Stomach (tissue), 19 donors: ENCODE measurements at places on chromosomes 12 and 14. TPM values are rescaled to one million over a fixed set of nuclear protein-coding genes. Genes with fewer than 3 reads are reported as not detected.

The BMP4 gene
- total RNA-seq: 76.4 TPM

The DCN gene
- total RNA-seq: 316 TPM

The KRT6A gene
- 56.6 TPM for total RNA-seq

The SALL2 gene
- not detected for total RNA-seq

The HOXC6 gene
- not detected for total RNA-seq

DNA sequence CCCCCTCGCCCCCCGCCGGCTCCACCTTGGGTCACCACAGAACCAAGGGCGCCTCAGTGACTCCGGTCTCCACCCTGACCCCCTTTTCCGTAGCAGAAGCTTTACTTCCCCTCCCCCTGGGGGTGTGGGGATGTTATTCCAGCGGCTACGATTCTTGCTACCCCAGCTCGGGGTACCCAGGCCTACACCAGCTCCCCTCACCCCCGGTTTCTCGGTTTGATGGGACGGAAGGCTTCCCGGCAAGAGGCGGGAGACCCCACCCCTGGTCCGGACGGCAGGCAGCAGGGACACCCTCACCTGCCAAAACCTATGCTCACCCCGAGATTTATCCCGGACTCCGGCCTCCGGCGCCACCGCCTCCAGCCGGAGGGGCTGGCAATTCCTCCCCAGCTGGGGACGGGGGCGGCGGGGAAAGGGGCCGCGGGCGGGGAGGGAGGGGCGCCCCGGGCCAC lies 619 bp downstream of the RAB15 start:
- H3K36me3 ChIP-seq: no peaks in the 10 kb centered on the region
- H3K27ac ChIP-seq: no peak overlapping the region
- peaks cover 12% of the 10 kb centered on the region for H3K27me3 ChIP-seq
- H3K4me3 ChIP-seq: peak overlapping the region; percentile 62

GRCh38 chr12:3200032-3200617 lies 122.9 kb downstream of the TSPAN9 start:
- H3K4me1 ChIP-seq: peaks cover 29% of the 10 kb centered on the region
- H3K36me3 ChIP-seq: no peaks in the 10 kb centered on the region
- H3K27me3 ChIP-seq: peaks cover 26% of the 10 kb centered on the region
- DNase-seq: peak; percentile 87

DNA sequence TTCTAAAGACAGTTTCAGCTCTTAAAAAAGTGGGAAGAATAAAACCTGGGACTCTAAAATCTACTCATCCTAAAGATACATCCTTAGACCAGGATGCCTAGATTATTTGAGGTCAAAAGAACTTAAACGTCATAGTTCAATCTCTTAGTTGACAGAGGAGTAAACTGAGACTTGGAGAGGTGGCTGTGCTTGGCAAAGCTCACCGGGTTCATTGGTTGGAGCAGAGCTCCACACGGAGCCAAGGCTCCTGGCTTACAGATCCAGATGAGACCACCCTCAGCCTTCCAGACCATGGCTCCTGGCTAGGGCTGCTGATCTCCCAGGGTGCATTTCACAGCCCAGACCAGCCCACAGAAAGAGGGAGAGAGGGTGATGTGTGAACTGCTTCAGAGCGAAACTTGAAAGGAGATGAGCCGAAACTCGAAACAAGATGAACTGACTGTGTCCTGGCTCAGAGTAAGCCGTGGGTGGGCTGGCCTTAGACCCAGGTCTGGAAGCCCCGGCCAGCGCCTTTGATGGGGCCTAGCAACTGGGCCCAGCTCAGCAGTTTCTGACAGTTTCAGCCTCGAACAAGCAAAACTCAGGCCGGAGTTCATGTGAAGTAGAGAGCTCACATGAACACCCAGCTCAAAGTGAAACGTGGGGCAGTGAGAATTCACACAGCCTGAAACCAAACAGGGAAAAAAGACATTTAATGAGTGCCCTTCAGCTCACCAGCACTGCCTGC lies 1044.8 kb downstream of the BCL11B start:
- no peak overlapping the region for H3K4me3 ChIP-seq
- no peaks in the 10 kb centered on the region for H3K36me3 ChIP-seq
- peak; percentile 10 for DNase-seq
- H3K4me1 ChIP-seq: no peaks in the 10 kb centered on the region

GRCh38 chr14:96661244-96661969 lies 135.8 kb upstream of the VRK1 start:
- H3K27me3 ChIP-seq: peaks cover 10% of the 10 kb centered on the region
- H3K4me3 ChIP-seq: no peak overlapping the region
- H3K27ac ChIP-seq: no peak overlapping the region
- no peak for DNase-seq
- no peaks in the 10 kb centered on the region for H3K4me1 ChIP-seq
- H3K36me3 ChIP-seq: no peaks in the 10 kb centered on the region

DNA sequence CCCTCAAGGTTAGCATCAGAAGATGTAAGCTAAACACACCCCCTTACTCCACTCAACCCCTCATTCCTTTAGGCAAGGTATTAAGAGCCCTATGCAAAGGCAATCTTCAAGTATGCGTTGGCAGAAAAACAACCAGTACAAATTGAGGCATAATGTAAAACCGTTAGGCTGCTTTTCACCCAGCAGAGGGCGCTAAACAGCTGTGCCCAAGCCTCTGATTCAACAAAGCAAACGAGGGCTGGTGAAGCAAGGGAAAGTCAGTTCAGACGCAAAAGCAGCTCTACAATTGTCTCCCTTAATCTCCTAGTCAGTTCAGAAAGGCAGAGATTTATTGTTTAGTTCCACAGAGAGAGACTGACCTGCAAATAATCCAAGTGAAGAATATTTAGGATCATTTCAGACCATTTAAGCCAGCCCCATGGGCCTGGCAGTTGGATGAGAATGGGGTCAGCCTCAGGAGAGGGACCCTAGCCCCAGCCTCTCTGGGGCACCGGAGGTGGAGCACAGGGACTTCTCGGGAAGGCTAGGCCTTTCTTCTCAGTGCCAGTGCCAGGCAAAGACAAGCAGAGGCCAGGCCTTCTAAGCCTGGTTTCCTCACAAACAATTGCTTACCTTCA lies 23.5 kb downstream of the DCAF5 start:
- peak; percentile 76 for DNase-seq
- no peaks in the 10 kb centered on the region for H3K36me3 ChIP-seq
- peaks cover 90% of the 10 kb centered on the region for H3K4me1 ChIP-seq
- no peak overlapping the region for H3K4me3 ChIP-seq

DNA sequence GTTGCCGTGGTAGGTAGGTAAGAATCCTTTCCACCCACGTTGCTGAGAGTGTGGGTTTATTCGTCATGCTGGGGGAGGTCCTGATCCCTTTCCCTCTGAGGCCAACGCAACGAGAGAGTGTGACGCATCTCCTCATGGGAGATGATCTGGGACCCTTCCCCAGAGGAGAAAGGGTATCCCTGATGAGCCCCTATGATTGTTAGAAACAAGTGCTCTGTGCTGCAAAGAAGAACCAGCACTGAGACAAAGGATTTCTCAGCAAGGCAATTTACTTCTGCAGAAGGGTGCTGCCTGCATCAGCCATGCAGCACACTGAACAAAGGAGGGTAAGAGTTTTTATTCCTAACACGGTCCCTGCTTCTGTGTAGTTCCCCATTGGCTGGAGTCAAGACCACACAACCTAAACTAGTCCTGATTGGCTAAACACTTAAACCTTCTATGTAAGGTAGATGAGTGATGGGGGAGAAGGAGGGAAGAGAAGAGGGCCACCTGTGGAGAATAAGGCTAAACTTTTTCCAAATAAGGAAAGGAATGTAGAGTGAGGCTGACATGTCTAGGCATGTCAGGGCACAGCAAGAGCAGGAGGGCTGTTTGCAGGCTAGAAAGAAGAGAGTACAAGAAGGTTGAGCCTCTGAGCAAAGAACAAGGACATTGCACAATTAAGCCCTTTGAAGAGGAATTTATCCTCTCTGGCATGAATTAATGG lies 21.3 kb downstream of the CLEC2A start:
- no peak for DNase-seq
- no peak overlapping the region for H3K4me3 ChIP-seq

GRCh38 chr14:101634850-101635748 lies 73.8 kb downstream of the DIO3 start:
- no peak for DNase-seq
- peaks cover 14% of the 10 kb centered on the region for H3K27me3 ChIP-seq
- H3K4me1 ChIP-seq: no peaks in the 10 kb centered on the region
- no peaks in the 10 kb centered on the region for H3K36me3 ChIP-seq
- H3K4me3 ChIP-seq: no peak overlapping the region

DNA sequence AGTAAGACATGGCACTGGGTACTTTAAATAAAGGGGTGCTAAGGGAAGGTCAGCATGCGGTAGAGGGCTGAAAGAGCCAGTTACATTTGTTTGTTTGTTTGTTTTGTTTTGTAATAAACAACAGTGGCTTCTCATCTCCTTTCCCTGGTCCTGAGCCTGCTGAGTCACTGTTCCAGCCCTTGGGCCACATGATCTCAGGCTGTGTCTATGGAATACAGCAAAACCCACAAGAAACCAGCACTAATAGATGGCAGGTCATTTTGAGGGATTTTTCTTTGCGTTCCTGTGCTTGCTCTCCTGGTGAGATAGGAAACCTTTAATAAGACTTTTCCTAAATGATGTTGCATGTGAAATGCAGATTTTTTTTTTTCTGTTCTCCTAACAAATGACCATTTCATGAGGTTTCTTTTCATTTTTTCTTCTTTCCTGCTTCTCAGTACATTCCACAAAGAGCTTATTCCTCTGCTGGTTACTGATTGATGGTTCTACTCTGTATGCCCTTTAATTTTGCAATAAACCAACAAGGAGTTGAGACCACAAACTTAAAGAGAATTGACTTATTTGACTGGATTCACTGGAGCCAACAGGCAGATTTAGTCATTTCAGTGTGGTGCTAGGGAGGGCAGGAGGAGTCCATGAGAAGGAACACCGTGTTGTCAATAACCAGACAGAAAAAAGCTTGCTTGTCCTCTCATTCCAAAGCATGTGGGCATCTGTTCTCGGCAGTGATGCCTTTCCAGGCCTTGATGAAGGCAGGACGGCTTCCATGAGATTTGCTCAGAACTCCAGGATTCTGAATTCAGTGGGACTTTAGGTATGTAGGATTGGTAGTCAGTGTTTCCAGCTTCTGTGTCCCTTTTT lies 459.2 kb downstream of the RAD51B start:
- no peaks in the 10 kb centered on the region for H3K27me3 ChIP-seq
- no peak overlapping the region for H3K27ac ChIP-seq
- no peaks in the 10 kb centered on the region for H3K36me3 ChIP-seq
- H3K4me3 ChIP-seq: no peak overlapping the region
- no peak for DNase-seq

DNA sequence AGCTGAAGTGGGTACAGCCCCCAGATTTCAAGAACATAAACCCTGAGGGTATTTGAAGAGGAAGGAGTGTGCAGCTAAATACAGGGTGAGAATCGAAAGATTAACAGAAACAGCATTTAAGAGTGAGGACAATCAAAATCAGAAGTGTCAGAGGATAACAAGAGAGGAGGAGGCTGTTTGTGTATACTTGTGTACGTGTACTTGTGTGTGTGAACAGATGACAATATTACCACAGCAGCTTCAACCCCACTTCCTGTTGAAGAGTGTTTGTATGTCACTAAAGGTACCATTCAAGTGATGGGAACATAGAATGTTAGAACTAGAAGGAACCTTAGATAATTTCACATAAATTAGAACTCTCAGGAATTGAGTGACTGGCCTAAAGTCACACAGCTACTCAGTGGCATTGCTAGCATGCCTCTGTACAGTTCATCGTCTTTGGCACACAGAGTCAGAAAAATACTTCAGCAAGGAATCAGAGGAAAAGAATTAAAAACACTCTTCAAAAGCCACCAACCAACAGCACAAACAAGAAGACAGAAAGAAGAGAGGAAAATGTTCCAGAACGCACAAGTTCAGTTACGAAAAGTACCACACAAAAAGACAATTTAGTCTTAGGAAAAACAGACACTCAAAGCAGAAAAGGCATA lies 164.3 kb upstream of the BCL2L14 start:
- no peaks in the 10 kb centered on the region for H3K4me1 ChIP-seq
- no peaks in the 10 kb centered on the region for H3K27me3 ChIP-seq
- DNase-seq: no peak
- H3K36me3 ChIP-seq: no peaks in the 10 kb centered on the region
- H3K4me3 ChIP-seq: no peak overlapping the region
- H3K27ac ChIP-seq: no peak overlapping the region

- H3K4me3 ChIP-seq: no peak overlapping the region
- no peaks in the 10 kb centered on the region for H3K27me3 ChIP-seq
- no peak overlapping the region for H3K27ac ChIP-seq
- H3K4me1 ChIP-seq: no peaks in the 10 kb centered on the region
- H3K36me3 ChIP-seq: no peaks in the 10 kb centered on the region
These were observed 354.2 kb upstream of the ATP2B1 start for GRCh38 chr12:90062799-90063198.

- H3K4me1 ChIP-seq: peaks cover 5% of the 10 kb centered on the region
- no peaks in the 10 kb centered on the region for H3K27me3 ChIP-seq
- DNase-seq: peak; percentile 77
- peaks cover 38% of the 10 kb centered on the region for H3K36me3 ChIP-seq
- H3K4me3 ChIP-seq: no peak overlapping the region
These were observed 16.5 kb downstream of the HEBP1 start for GRCh38 chr12:12983420-12984035.

GRCh38 chr12:40794087-40794486 lies 101.8 kb downstream of the CNTN1 start:
- H3K4me1 ChIP-seq: no peaks in the 10 kb centered on the region
- no peaks in the 10 kb centered on the region for H3K27me3 ChIP-seq
- H3K36me3 ChIP-seq: no peaks in the 10 kb centered on the region
- H3K4me3 ChIP-seq: no peak overlapping the region
- no peak for DNase-seq
- no peak overlapping the region for H3K27ac ChIP-seq
